Thoracic aorta (tissue), 2 donors: ENCODE measurements at places on chromosomes 5 and 9.
A peak's percentile ranks its signal among the peaks of the same experiment; 100 is the strongest.

- DNase-seq, result peak; percentile 82
Observed at GRCh38 chr9:32550562-32551275, 1.4 kb upstream of the SMIM27 start.

- no peak for DNase-seq
Observed at GRCh38 chr9:69044240-69045219, 9.0 kb downstream of the FXN start.

DNA sequence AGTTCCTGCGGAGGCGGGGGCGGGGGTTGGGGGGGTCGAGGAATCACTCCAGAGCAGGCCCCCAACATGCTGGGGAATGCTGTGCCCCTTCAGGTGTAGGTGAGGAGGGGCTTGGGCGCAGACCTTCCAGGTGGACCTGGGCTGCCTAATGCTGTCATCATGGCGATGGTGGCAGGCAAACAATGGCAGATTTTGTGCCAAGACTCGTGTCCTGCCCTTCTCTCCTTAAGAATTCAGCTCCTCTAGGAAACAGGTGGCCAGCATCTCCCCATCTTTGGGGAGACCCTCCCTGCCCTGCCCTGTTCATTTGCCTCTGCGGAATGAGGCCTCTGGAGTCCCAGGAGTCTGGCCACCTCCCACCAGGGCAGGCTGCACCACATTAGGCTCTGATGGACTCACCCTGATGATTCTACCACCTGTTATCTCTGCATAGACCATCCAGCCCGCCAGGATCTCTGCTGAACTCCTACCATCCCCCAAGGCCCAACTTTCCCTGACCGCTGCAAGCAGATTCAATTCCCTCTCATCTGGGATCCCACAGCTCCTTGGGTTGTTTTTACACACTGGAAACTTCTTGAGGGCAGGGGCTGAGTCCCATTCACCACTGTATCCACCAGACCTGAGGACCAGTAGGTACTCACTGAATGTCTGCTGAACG, 10.9 kb upstream of the SLC25A51 start:
- no peak for DNase-seq

- no peak for DNase-seq
Observed at GRCh38 chr9:73531658-73532057, 380.0 kb downstream of the ANXA1 start.

DNA sequence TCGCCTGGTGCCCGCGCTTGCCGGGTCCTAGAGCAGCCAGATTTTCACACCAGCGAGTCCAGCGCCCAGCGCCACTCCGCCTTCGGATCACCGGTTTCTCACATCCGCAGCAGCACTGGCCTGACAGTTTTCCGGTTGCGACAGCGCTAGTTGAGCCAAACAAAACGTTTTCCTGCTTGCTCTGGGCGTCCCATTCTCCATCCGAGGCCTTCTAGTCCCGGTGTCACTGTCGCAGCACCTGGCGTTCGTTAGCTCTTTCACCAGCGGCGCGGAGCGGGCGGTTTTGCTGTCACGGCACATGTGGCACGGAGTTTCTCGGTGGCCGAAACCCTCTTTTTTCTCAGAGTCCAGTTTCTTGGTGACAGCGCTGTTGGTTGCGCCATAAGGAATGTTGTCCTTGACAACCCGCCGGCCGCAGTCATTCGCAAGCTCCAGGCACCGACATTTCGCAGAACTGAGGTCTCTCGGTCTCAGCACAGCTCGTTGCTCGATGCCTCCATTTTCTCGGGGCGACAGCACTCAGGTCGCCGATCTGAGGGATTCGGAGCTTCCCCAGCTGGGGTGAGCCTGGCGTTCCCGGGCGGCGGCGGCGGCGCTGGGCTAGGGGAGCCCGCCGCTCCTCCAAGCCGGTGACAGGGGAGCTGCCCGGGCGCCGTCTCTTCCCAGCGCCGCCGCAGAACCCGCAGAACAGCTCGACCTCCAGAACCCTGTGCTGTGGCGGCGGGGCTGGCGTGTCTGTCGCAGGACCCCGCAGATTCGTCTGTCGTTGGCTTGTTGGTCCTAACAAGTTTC, 47.8 kb downstream of the ANXA2R start:
- no peak for DNase-seq

DNA sequence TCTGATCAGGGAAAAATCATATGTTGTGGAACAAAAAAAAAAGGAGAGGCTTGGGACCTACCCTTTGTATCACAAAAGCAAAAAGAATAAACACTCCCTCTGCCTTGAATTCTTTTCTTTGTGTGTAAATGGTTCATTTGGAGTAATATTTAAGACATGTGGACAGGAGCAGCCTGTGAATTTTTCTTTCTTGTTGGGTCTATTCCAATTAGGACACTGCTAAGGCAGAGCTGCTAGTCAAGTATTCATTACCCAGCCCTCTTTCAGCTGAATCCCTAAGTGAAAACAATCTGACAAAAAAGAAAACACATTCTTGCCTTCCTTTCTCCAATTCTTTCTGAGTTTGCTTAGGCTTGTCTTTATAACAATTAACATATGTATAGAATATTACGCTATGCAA, 330.0 kb downstream of the EBF1 start:
- no peak for DNase-seq

DNA sequence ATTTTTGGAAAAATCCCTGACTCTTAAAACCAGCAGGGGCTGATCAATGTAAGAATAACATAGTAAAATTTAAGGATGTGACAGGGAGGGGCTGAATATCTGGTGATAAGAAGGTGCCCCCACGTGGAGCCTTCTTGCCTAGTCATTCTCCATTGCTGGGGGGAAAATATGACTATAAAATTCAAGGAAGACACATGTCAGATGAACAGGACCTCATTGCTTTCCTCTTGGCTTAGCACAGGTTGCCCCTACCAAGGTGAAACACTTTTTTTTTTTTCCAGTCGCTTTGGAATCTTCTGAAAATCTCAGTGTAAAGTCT, 310.9 kb downstream of the EFNA5 start:
- no peak for DNase-seq

- no peak for DNase-seq
Observed at GRCh38 chr9:38622288-38622674, 1.9 kb upstream of the ANKRD18A start.

- no peak for DNase-seq
Observed at GRCh38 chr5:90902651-90903386, 344.2 kb downstream of the ADGRV1 start.

- DNase-seq, result no peak
Observed at GRCh38 chr5:601771-602465, 10.2 kb upstream of the CEP72 start.

GRCh38 chr5:168227973-168228615, 63.4 kb upstream of the WWC1 start:
- DNase-seq, result no peak

DNA sequence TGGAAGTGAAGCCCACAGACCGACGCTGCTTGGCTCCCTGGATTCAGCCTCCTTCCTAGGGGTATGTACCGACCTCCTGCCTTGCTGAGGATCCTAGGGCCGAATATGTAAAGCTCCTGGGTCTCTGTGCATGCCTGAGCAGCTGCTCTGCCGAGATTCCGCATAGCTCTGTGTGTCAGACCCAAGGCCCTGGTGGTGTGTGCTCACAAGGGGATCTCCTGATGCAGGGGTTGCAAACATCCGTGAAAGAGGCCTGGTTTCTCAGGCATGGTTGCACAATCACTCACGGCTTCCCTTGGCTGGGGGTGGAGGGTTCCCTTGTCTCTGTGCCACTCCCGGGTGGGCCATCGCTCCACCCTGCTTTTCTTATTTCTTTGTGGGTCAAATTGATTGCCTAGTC, 19.9 kb upstream of the SVEP1 start:
- no peak for DNase-seq

DNA sequence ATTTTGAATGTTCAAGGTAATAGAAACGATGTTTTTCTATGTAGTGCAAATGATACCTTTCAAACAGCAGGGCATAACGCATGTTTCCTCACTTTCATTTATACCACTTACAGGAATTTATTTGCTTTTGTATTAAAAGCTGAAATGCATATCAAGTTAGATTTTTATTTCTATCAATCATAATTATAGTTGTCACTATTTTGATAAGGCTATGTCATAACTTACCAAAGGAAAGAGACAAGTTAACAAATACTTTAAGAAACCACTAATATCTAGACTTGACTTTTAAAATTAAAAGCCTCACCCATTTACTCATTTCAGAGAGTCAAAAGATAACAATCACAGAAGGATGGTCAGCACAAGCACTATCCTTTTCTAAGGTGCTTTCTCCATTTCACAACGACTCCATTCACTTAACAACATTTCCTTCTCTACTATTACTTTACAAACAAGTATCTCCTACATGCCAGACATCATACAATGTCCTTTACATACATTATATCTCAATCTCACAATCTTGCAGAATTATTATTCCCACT, 12.6 kb downstream of the ERP44 start:
- no peak for DNase-seq

DNA sequence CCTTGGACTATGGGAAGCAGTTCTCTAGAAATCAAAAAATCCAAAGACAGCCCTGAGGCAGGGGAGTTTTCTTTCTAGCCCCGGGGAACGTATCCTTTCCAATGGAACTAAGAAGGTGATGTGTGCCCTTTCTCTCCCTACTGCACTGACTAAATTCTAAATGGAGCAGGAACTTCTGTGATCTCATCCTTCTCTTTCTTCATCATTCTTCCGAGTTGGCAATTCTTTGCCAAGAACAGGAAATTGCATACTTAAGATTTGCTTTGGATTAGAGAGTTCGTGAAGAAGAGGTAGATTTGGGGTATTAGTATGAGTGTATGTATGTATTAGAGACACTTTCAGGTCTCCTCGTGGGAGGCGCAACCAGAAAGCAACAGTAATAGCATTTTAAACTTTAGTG, 178.0 kb upstream of the PIK3R1 start:
- DNase-seq, result no peak

DNA sequence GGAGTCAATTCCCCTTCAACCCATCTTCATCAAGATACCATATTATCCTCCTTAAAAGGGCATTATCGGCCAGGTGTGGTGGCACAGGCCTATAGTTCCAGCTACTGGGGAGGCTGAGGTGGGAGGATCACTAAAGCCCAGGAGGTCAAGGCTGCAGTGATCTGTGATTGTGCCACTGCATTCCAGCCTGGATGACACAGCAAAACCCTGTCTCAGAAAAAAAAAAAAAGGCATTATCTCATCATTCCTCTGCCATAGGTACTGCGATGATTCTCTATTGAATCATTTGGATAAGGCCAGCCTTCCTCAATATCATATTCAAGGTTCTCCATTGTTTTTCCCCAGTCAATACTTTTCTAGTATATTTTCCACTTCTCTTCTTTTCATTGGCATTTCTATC, 39.2 kb upstream of the RAB3C start:
- no peak for DNase-seq

DNA sequence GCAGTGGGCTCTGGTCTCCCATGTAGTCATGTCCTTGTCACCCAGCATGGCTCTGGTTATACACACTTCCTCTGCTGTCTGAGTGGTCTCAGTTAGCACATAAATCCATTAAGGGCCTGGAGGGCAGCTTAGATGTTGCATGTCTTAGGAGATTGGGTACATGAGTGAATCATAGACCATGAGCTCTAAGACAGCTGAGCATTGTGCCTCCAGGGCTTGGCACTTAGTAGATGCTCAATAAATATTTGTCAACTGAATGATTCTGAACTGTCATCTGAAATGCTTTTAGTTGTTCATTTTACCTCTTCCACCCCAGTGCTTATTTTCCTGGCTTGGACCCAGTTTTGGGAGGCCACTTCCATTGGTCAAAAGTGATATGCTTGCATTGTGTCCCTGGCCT, 135.6 kb downstream of the BOD1 start:
- DNase-seq, result no peak

- no peak for DNase-seq
Observed at GRCh38 chr9:101387871-101388506, 3.2 kb upstream of the BAAT start.

GRCh38 chr9:33158843-33159776, 8.0 kb downstream of the B4GALT1 start:
- DNase-seq, result no peak

DNA sequence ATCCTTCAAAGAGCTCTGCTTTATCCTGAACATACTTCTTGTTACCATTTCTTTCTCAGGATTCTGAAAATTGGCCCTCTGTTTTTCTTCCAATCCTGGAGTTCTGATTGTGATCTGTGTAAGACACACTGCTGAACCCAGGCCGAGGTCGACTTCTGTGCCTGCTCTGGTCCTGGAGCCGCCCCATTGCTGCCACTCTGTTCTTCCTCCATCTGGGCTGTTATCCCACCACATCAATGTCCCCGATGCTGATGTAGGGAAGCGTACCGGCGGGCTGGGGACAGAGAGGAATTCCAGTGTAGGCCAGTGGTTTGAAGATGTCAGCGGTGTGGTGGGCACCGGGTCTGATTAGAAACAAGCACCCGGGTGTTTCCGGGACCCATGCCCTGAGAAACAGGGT, 102.5 kb downstream of the LIFR start:
- DNase-seq, result no peak

GRCh38 chr9:96302021-96302420, at the start of gene HSD17B3:
TSS of gene HSD17B3 (minus strand) at chr9:96302176. CDS start at chr9:96302104, 72 bp downstream.
- DNase-seq, result no peak

- DNase-seq, result no peak
Observed at GRCh38 chr9:105127863-105128220, 116.6 kb upstream of the SLC44A1 start.

DNA sequence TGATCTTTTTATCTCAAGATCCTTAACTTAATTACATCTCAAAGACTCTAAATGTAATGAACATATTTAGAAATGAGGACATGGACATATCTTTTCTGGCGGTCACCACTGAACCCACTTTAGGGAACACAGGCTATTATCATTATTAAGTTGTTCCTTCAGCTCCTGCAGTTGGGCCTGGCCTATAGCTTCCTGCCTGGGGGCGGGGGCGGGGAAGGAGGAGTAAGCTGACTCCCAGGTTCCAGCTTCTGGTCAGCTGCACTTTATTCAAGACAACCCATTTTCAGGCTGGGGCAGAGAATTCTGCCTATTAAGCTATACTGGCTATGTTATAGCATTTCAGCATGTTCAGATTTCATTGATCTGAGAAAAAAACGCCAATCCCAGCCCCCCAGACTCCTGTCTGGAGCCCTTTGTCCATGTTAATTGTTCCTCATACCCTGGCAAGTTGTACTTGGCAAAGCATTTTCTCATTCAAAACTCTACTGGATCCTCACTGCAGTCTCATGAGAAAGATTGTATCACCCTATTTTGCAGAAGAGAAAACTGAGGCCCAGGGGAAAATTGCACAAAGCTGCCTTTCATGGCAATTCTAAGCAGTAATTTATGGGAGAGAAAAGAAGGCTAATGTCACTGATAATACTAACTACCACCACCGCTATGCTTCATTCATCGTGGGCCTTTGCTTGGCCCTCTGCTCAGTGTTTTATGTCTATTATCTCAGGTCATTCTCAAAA, 25.1 kb downstream of the COL15A1 start:
- DNase-seq, result no peak
